ENCODE measurements at places on chromosomes 5 and 9.
A peak's percentile ranks its signal among the peaks of the same experiment; 100 is the strongest.

GRCh38 chr5:93072831-93073459 lies 508.1 kb downstream of the NR2F1-AS1 start:
- DNase-seq: no peak

DNA sequence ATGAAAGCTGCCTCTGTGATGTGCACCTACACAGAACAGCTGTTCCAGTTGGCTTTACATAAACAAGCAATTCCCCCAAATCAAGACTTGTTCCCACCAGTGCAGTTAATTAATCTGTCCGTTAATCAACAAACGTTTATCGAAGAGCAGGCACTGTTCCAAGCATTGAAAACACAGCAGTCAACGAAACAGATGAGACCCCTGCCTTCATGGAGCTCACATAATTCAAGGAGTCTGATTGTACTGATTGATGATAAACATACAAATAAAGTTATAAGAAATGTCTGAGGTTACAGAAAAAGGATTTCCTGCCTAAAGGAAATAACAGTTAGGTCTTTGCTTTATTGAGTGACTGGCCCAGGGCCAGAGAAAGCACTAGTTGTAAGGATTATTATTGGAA lies 26.2 kb upstream of the PCSK5 start:
- no peak for DNase-seq

GRCh38 chr5:54867310-54867944 lies 118.0 kb downstream of the ESM1 start:
- no peak for DNase-seq

GRCh38 chr5:180830253-180831138 lies 27.9 kb upstream of the MGAT1 start:
- DNase-seq: peak; percentile 27

GRCh38 chr5:68342693-68343092 lies 127.1 kb downstream of the PIK3R1 start:
- no peak for DNase-seq

DNA sequence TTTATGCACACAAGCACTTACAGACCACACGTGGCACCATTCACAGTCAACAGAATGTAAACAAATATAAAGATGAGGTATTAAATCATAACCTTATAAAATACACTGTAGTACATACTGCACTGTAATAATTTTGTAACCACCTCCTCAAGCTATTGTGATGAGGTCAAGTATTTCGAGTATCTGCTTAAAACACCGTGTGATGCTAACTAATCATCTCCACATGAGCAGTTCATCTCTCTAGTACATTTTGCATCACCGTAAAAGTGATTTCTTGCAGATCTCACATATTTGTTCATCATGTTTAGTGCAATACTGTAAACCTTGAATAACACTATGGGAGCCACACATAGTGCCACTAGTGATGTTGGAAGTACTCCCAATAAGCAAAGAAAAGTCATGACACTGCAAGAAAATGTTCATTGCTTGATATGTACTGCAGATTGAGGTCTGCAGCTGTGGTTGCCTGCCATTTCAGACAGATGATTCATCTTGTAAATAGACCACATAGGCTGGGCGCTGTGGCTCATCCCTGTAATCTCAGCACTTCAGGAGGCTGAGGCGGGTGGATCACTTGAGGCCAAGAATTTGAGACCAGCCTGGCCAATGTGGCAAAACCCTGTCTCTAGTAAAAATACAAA lies 44.3 kb downstream of the FOXB2 start:
- DNase-seq: peak; percentile 64

- no peak for DNase-seq
Measured at GRCh38 chr9:75197561-75197960, 109.2 kb downstream of the OSTF1 start.

DNA sequence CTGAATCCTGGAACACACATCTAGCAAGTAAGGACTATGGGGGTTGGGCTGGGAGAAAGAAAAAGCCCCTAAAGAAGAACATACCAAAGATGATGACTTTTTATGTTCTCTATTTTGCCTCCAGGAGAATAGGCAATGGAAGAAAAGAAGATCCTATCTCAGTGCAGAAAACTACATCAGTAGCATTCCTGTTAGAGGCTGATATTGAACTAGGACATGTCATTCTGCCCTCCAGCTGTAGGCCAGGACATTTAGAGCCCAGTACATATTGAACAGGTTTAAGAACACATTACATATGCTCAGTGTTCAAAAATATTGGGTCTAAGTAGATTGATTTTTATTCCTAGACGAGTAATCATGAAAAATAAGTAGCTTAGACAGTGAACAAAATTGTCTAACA lies 24.7 kb downstream of the PRLR start:
- no peak for DNase-seq

GRCh38 chr5:111834926-111835599 lies 78.1 kb upstream of the NREP start:
- no peak for DNase-seq

DNA sequence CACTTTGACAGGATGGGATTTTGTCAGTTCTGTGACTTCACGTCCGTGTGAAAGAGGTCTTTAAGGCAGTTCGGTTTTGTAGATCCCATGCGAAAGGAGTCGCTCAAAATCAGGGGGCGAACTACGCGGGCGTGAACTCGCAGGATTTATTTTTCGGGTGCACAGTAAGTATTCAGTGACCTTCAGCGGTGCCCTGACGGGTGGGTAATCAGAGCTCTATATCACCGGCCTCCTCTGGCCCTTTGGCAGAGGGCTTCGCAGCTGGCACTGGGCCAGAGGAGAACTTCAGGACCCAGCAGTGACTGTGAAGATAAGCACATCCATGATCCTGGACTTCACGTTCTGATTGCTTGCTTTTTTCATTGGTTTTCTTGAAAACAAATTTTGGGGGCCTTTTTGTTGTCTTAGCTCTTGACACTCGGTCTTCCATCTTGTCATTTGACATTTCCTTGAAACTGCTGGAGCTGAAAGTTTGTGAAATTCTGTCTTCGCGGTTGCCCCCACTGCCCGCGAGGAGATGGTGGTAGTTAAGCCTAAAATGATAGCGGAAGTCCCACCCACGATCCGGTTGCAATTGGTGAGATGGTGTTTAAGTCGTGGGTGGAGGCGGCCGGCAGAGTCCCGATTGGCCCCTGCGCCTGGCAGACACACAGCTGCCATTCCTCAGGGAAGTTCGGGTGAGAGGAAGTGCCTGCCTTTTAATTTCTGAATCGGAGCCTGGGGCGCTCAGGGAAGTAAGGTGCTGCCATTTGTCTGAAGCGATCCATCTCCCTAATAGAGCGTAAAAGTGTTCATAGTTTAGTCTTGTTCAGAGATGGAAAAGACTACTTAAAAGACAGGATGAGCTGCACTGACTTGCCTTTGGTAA lies at the start of gene FAM120AOS:
Gene FAM120AOS (minus strand): TSS at position 535 of the 868 bp plus-strand sequence. CDS start 872 bp downstream, outside the sequence.
- peak; percentile 78 for DNase-seq

- DNase-seq: no peak
Measured at GRCh38 chr5:10913841-10914240, 152.8 kb upstream of the DAP start.

DNA sequence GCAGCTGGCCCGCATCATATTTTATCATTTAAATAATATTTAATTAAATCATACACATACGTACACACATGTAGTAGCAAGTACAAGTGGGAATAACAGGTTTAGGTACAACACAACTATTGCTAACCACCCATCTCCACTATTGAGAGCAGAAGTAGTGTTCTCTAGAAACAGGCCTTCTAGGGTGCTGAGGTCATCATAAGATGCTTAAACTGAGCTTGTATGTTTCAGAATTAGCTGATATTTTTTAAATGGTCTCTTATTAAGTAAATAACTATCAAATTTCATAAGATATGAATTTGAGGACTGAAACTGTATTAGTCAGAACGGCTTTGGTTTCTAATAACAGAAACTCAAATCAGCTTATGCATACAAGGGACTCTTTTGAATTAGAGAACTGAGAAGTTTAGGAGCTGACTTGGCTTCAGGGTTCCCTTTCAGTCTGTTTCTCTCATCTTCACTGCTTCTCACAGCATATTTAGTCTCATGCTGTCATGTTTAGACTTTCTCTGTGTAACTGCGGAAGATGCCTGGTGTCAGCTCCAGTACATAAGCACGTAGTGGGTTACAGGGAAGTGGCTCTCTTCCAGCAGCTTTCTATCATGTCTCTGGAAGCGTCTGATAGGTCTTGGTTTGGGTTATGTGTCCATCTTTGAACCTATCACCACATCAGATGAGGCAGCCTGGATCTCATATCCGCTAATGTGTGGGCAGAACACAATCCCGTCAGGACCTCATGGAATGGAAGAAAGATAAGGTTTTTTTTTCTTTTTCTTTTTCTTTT lies 25.0 kb upstream of the OCLN start:
- DNase-seq: no peak

GRCh38 chr5:34621277-34622097 lies 34.6 kb upstream of the RAI14 start:
- DNase-seq: no peak

DNA sequence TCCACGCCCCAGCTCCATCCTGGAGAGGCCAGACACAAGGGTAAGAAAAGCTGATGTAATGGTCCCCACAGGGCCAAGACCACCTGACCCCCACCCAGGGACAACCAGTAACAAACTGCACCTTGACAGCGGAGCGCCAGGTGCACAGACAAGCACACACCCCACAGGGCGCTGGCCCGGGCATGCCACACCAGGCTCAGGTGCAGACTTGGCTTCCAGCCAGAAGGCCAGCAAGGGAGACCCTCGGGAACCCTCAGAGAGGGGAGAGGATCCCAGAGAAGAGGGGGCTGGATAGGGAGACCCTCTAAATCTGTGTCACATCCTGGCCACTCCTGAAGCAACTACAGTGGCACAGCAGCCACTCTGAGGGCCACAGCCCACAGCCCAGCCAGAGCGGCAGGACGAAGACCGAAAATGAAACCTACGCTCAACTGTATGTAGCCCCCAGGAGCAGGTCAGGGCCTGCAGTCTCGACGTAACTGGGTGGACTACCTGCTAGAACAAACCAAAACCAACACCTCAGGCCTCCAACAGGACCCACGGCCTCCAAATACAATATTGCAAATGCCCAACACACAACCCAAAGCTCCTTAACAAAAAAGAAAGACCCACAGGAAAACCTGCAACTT lies 18.5 kb downstream of the CAMSAP1 start:
- DNase-seq: no peak

DNA sequence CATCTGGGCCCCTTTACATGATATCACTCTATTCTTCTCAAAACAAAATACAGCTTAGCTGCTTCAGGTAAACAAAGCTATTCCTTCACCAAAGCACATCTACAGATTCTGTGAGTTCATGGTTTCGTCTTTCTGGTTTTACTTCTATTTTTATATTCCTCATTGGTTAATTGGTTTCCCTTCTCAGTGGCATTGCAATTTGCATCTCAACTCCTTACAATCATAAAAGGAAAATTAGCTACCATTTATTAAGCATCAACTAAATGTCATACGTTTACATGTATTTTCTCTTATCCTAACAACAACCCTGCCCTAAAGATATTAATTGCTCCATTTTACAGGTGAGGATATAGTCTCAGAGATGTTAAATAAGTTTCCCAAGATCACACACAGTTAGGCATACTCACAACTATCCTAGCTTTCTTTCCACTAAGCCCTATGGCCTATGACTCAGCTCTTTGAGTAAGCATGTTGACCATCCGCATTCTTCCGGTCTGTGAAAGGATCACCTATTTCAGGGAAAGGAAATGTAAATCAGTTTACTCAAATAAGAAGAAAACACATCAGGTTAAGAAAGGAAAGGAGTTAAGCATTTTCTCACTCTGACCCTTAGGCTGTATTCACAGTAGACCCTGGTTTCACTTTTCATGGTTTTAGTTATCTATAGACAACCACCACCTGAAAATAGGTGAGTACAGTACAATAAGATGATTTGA lies 146.1 kb downstream of the CAAP1 start:
- DNase-seq: no peak

DNA sequence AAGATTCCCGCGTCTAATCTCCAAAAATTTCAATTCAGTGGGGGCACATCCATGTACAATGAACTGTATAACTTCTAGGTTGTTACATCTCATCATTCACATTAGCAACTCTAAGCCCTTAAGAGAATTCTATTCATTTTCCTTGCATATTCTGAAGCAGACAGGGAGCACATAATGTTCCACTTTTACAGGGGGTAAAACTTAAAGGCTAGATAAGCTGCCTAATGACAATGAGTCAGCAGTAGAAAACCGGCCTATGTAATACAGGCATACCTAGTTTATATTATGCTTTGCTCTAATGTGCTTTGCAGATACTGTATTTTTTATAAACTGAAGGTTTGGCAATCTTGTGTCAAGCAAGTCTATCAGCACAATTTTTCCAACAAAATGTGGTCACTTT lies 40.4 kb downstream of the PTAR1 start:
- no peak for DNase-seq

- no peak for DNase-seq
Measured at GRCh38 chr5:134873494-134873893, 677 bp upstream of the TXNDC15 start.

DNA sequence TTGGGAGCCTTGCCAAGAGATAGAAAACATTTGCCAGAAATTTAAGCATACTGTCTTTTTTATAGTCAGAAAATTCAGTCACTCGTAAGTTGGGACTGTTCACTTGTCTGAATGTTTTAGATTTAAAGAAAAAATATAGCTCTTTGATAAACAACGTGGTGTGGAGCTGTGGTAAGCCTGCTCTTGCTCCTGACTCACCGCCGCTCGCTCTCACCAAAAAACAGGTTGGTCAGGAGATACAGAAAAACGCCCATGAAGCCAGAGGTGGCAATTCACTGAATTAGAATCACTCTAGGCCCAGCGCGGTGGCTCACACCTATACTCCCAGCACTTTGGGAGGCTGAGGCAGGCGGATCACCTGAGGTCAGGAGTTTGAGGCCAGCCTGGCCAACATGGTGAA lies 6.2 kb downstream of the LNPEP start:
- no peak for DNase-seq

DNA sequence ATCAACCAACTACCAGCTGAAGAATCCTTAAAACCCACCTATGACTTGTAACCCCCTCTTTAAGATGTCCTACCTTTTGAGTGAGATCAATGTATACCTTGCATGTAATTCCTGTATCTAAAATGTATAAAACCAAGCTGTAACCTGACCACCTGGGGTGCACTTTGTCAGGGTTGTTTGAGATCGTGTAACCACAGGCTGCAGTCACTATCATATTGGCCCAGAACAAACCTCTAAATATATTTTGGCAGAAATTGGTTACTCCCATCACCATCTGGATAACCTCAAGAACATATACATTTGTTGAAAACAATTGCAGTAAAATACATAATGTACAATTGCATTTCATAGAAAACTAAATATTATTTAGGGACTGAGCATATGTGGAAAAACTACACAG lies 8.4 kb downstream of the CARNMT1 start:
- DNase-seq: no peak

GRCh38 chr9:10071579-10071978 lies 541.2 kb downstream of the PTPRD start:
- no peak for DNase-seq

All from T1000 (cell line).